ENCODE measurements at places on chromosomes 2 and 18.

GRCh38 chr2:176291335-176291734 lies 22.1 kb downstream of the MTX2 start:
- DNase-seq, result no peak

DNA sequence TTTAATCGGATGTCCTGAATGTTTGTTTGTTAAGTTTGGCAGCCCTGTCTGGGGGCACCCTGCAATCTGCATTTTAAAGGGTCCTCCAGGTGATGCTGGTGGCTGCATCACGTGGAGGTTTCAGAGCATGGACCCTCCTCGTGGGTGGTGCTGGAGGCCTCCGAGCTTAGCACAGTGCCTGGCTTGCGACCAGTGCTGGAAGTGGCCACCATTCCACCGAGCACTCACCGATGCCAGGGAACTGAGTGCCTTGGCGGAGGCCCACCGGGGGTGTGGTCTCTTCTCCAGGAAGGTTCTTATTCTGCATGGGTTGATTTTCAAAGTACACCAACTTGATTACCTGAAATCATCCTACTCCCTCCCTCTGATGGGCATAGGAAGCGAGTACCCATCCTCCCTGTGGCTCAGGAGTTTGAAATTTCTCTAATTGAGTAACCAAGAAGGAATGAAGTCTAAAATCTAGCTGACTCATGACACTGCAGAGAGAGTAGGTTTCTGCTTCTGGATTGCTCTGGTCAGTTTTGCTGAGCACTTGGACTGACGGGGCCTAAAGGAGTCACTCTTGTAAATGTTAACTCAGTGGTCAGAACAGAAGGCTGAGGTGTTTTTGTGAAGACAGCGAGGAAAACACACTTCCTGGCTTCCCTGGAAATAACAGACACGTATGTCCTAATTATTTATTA lies 58.1 kb upstream of the SLC66A3 start:
- DNase-seq, result no peak

DNA sequence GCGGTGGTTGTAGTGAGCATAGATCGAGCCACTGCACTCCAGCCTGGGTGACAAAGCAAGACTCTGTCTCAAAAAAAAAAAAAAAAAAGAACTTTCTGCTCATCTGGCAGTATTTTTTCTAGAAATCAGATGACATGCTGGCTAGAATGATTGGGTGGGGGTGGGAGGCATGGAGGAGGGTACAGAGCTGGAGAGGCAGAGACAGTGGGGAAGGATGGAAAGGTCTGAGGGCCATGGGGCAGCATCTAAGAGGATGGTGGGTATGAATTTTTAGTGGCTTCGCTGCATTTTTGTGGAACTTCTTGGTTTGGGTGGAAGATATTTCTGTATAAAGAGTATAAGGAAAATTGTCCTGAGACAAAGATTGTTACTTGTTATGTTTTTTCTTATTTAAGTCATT lies 23.3 kb downstream of the ARMC9 start:
- DNase-seq, result no peak

DNA sequence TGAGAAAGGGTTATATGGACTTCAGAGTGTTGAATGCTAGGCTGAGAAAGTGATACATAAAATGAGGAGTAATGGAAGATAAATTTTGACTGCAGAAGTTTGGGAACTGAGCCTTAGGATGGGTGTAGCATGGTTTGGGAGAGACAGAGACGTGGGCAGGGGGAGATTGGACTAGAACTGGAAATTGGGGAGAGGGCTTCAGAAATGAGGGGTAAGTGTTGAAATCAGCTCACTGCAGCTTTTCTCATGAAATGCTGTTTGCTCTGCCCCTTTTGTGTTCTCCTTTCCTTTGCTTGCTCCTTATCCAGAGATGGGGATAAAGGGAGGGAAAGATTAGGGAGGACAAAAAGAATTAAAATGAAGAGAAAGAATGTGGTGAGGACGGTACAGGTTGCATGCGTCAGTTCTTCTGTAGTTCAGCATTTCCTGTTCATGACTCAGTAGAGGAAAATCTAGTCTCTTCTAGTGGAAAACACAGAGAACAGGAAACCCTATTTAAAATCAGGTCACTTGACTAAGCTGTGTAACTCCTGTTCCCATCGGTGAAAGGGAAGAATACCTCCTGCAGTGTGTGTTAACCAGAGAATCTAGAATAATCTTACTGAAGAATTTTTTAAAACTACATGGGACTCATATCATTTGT lies 105.6 kb downstream of the CRIM1 start:
- no peak for DNase-seq

DNA sequence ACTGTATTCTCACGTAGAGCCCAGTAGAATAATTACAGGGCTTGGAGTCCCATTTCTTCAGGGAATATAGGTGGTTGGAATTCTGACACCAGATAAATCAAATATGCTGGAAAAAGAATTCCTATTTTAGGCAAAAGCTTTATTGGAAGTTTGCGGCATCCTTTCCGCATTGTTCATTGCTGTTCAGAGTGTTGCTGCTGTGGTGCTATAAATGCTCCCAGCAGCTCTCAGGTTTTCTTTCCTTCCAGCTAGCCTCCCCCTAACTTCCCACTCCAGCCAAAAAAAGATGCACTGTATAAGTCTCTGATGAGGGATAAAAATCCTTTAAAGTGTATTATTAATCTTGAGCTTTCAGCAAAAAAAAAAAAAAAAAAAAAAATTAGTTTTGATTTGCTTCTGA lies 25.5 kb upstream of the POLR1B start:
- DNase-seq, result no peak

DNA sequence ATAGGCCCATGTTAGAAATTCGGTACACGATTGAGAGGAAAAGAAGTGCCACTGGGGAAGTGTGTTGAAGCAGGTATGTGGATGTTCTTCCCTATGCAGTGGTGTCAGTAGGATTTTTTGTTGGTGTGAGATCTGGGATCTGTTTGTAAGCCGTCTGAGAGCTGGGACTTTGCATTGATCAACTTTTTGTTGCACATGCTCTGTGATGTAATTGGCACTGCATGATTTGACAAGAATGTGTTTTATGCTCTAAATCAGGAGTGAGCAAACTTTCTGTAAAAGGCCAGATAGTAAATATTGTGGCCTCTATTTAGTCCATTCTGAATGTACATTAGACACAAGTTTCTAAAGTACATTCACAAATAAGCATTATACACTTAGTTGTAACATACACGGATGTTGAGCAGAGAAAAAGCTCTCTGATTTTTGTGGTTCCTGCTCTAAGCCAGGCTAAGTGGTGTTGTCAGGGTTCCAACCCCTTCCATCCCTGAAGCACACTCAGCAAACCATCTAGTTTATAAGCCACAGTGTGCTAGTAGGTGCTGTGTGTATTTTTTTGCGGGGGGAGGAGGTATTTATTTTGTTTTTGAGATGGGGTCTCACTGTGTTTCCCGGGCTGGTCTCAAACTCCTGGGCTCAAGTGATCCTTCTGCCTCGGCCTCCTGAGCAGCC lies 235.6 kb downstream of the NEDD4L start:
- no peak for DNase-seq

- DNase-seq, result no peak
Measured at GRCh38 chr2:236081171-236081570, 87.0 kb downstream of the GBX2 start.

GRCh38 chr18:37179384-37179783 lies 350.5 kb downstream of the KIAA1328 start:
- DNase-seq, result no peak

DNA sequence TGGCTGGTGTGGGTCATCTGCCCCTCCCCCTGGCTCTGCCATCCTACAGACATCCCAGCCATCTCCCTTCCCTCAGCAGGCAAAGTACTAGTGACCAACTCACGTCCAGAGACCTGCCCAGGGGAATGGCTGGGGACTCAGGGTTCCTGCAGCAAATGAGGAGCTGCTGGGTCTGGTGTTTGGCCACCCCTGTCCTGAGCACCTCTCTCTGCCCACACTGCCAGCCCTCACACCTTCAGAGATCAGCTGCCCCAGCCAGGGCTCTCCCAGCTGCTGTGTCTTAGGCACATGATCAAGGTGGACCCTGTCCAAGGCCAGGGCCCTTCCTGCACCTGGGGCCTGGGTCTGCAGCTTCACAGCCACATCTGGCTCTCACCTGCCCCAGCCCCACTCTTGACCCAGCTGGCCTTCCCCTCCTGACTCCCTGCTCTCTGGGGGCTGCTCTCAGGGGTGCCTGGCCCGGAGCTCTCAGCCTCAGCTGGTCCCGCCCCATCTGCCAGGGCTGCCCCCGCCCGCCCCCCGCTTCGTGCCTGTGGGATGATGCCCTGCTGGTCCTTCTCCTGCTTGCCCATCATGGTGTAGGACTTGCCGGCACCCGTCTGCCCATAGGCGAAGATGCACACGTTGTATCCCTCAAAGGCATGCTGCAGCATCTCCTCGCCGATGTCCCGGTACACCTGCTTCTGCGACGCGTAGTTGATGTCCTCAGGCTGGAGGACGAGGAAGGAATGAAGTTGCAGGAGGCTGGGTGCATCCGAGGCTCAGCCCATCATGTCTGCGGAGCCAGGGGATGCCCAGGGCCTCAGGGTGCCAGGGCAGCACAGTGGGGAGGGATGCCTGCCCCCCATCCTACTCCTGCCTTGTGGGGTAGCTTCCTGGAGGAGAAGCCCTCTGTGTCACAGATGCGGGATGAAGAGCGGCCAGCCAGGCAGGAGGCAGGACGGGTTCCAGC lies 32.2 kb downstream of the KIF1A start:
- no peak for DNase-seq

DNA sequence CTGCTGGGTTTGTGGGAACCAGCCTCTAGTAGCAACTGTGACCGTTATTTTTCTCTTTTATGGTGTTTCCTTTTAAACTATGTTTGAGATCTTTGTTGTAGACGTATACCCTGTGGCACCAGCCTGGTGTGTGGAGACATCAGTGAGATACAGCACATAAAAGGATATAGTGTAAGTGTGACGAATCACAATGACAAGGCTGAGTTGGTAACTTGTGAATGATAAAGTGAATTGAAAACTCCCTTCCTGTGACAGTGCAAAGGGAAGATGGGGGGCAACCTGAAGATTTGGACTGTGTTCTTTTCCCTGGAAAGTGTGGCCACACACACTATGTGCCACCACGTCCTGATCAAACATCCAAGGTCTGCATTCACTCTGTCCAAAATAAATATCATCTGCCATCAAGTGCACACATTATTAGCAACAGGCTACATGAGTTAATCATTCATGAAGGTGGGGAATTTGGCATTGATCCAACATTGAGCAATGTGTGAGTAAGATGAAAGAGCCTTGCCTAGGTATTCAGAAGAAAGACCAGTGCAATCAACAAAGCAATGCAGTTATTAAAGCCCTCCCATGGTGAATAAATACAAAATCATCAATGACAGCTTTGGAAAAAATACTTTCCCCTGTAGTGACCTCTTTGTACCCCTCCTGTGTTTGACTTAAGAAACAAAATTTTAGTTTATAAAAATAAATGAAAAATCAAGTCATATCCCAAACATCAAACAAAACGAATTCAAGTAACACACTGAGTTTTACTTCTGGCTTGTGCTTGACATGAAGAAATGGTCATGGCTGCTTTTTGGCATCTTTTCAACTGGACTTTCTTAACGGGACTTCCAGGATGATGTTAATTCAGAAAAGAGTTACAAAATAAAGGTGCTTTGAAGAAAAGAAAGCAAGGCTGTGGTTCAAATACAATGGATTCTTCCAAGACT lies 1280.5 kb upstream of the ZEB2 start:
- DNase-seq, result no peak

DNA sequence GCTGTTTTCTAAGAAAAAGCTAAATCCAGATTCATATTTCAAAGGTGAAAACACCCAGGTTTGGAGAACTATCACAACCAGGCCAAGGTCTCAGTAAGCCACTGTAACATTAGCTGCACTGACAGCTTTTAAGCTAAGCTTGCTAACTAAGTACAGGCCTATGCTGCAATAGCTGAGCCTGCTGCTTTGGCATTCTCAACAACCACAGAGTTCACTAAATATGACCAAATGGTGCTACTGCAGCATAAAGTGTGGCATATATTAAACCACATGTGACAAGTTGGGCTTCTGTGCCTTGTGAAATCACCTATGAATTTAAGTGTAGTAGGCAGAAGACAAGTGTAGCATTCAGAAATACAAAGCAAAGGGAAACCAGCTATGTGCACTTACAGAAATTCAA lies 206.7 kb downstream of the TCF4 start:
- no peak for DNase-seq

GRCh38 chr2:10242451-10242850 lies 60.3 kb upstream of the HPCAL1 start:
- no peak for DNase-seq

- no peak for DNase-seq
Measured at GRCh38 chr18:58928386-58928785, 63.7 kb downstream of the ZNF532 start.

Data from left renal cortex interstitium (tissue), 4 donors.